ENCODE measurements at places on chromosomes 16 and 17.

DNA sequence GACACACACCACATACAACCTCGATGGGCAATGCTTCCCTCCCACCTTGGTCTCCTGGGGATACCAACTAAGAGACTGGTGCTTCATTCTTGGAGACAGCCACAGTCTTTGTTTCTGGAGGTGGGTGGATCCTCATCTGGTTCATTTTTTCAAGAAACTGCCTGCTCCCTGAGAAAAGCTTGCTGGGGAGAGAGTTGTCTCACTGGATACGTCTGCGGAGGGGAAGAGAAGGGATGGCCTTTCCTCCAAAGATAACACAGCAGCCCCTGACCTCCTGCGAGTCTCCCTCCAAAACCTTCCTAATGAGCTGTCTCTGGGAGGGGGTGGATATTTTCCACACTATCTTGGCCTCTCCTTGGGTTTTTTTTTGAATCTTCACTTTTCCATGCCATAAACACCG, 221.2 kb downstream of the SOX9 start:
- DNase-seq = no peak

GRCh38 chr17:65022751-65023700, 33.5 kb downstream of the GNA13 start:
- no peak for DNase-seq

DNA sequence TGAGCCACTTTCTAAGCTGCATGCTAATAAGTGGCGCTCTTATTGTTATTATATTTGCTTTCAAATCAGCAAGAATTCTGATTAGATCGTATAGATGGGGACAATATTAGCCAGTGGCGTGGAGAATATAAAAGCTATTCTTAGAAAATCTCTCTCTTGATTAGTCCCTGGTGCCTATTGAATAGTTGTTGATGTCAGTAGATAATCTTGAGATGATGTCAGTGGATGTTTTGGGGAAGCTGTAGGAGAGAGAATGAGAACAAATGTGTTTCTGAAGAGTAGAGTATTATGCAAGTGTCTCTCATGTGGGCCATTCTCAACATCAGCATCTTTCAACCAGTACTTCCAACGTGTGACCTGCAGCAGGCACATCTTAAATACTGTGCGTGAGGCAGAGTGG, 445.7 kb downstream of the GRIN2A start:
- DNase-seq = no peak

DNA sequence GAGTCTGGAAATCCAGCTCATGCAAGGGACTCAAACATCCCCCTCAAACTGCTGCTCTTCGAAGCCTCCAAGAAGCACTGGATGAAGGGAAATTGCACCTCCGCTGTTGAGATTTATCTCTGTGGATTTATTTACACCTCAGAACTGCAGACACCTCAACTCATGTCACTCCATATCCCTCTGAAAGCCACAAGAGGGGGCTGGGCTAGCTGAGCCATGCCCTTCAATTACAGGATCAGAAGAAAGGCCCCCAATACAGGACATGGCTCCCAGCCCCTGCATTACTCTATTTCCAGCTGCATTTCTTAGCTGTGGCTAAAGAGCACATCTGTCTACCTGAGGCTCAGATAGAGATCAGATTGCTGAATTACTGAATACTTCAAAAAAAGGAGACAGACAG, 103.1 kb upstream of the DYNLRB2 start:
- no peak for DNase-seq

DNA sequence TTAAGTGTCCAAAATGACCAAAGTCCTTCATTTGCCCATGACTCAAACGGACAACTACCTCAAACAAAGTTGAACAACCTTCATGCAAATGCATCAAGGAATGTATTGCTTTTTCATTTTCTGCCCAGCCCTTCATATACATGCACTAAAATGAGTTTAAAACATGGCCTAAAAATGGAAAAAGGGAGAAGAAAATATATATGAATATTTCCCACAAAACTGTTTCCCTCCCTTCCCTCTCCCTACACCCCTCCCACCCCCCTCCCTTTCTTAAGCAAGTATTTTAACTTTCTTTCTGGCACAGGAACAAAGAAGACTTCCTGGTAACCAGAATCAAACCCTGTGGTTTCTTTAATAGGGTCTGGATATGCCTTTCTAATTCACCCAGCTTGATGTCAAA, 5.5 kb upstream of the FBXL20 start:
- DNase-seq = no peak

DNA sequence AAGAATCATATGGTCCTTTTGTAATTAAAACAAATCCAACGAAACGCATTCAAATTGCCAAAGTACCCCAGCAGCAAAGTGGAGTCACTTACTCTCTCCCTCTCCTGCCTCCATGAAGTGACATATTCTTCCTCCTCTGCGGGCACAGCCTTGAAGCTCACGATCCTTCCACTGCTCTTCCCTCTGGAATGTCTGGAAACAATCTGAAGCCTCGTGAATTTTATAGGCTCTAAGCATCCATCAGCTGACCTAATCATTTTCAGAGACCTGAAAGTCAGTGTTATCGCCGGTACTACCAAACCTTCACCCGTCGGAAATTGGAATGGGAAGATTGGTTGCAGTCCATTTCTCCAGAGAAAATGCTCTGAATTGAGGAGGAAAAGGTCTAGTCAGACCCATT, 134.5 kb upstream of the FOXF1 start:
- no peak for DNase-seq

GRCh38 chr17:77637818-77638575, 320.5 kb upstream of the TNRC6C start:
- DNase-seq = no peak

DNA sequence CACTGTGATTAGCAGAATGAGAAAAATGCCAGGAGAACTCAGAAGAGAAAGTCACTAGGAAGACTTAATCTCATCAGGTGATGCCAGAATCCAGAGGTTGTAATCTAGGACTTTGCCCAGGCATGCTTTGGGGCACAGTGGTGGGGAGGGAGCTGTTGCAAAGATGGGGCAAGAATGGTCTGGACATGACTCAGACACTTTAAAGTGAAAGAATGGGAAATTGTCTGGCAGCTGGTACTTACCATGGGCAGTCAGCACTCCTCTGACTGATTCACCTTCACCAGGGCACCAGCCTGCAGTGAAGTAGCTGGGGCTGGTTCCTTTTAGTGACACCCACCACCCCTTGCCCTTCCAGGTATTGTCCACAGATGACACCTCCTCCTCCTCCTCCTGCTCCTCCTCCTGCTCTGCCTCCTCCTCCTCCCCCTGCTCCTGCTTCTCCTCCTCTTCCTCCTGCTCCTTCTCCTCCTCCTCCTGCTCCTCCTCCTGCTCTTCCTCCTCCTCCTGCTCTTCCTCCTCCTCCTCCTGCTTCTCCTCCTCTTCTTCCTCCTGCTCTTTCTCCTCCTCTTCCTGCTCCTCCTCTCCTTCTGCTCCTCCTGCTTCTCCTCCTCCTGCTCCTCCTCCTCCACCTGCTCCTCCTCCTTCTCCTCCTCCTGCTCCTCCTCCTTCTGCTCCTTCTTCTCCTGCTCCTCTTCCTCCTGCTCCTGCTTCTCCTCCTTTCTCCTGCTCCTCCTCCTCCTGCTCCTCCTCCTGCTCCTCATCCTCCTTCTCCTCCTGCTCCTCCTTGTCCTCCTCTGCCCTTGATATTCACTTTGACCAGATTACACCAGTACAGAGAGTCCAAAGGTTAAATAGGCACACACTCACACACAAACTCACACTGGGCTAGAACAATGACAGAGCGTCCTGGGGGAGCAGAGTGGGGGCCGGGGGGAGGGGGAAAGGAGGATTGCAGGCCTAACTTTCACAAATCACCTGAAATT, at the start of gene CHD9NB:
TSS of gene CHD9NB (minus strand) at position 379 of the 983 bp plus-strand sequence. CDS start 8,739 bp downstream, outside the sequence.
- no peak for DNase-seq

- DNase-seq = no peak
Measured at GRCh38 chr16:57244463-57244766, 644 bp upstream of the ARL2BP start.

Data from lower lobe of right lung (tissue), 2 donors.